Stimulated activated CD4-positive, alpha-beta T cell treated with anti-CD3 and anti-CD28 coated beads, TNF-alpha, amount 100 ng/mL, for 4 hours (primary cell): ENCODE measurements at places on chromosomes 16 and 17.

- no peak for DNase-seq
These were observed 797 bp upstream of the SNX11 start for GRCh38 chr17:48106802-48107136.

GRCh38 chr17:41917679-41918313, 955 bp downstream of the ACLY start:
- DNase-seq, result no peak

DNA sequence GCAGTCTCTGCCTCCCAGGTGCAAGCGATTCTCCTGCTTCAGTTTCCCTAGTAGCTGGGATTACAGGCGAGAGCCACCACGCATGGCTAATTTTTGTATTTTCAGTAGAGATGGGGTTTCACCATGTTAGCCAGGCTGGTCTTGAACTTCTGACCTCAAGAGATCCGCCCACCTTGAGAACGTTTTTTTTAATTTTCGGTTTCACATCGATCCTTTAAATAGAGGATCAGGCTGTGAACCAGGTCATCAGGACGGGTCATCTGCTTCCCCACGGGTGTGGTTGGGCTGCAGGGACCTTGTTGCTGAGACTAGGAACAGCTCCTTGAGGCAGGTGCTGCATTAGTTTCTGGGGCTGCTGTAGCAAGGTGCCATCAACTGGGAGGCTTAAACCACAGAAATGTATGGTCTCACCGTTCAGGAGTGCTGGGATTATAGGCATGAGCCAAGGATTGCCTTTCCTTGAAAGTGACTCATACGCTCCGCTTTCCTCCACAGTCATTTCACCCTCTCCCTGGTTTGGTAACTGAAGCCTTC, 7.9 kb upstream of the NAGPA start:
- no peak for DNase-seq

DNA sequence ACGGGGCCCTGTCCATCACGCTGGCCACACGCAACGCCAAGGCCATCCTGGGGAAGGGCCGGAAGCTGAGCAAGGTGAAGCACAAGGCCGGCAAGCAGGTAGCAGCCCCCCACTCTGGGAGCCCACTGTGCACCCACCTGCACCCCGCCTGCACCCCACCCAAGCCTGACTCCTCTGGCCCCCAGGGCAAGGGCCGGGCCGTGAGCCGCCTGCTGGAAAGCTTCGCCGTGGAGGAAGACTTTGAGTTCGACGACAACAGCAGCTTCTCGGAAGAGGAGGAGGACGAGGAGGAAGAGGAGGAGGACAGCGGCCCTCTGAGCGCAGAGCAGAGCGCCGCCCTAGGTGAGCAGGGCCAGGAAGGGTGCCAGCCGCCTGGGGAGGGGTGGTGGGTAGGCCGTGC, 54.0 kb downstream of the ACTG1 start:
- no peak for DNase-seq

DNA sequence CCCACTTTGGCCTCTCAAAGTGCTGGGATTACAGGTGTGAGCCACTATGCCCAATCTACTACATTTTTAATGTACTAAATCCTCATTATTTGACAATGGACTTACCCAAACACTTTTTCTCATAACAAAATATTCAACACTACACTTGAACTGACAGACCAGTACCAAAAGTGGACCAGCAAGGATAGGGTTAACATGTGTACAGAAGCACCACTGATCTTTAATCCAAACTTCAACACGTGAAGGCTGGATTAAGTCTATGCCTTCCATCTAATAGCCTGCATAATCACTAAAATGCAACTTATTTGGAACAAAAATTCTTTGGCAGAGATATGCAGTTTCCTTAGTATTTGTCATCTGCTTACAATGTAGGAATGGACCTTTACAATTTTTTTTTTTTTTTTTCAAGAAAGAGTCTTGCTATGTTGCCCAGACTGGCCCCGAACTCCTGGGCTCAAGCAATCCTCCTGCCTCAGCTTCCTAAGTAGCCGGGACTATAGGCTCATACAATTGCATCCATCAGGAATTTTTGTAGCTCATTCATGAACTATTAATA, 60.0 kb upstream of the BCAR1 start:
- no peak for DNase-seq

GRCh38 chr16:86298758-86299134, 211.6 kb upstream of the FOXF1 start:
- no peak for DNase-seq

GRCh38 chr17:22266231-22266630, 573.9 kb downstream of the KCNJ18 start:
- no peak for DNase-seq

DNA sequence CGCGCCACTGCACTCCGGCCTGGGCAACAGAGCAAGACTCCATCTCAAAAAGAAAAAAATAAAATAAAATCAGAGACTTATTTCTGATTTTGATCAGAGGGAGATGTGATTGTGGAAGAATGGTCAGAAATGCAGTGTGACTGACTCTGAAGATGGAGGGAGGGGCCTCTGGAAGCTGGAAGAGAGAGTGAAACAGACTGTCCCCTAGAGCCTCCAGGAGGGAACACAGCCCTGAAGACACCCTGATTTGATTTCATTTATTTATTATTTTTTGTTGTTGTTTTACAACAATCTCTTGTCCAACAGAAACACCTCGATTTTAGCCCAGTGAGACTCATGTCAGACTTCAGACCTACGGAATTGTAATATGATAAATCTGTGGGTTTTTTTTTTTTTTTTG, 26.1 kb downstream of the BCL7C start:
- no peak for DNase-seq

DNA sequence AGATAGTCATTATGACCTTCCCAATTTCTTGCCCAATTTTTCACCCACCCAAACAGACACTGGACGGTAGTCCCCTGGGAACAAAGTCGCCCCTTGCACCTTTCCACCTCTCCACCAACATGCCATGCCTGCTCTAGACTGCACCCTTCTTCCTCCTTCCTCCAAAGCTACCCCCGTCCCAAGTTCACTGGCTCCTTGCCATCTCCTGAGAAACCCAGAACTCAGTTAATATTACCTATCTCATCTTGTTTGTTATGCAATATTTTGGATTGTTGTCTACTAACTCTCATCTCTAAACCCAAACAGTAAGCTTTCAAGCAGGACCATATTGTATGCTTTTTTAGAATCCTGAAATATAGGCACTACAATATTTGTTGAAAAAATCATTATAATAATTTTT, 63.3 kb downstream of the USP31 start:
- DNase-seq, result no peak

DNA sequence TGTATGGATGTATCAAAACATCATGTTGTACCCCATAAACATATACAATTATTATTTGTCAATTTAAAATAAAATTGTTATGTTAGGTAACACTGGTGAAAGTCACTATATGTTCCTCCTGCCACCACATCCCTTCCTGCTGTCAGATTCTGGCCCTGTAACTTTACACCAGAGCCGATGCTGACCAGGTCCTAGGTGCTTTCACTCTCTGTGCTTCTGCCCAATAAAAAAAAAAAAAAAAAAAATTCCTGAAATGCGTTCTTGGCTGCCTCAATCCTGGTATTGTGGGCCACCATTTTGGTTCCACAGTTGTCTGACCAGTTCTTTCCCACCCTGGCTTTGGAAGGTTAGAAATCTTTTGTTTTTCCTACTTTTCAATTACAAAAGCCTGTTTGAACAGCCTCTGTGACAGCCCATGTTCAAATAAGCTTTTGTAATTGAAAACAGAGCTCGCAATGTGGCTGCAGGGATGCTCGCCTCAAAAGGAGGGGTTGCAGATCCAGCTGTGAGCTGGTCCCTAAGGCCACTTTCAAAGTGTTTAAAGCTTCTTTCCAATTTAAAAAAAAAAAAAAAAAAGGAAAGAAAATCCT, 831.0 kb upstream of the EEF2KMT start:
- DNase-seq, result no peak

- no peak for DNase-seq
These were observed at the start of gene NRN1L for GRCh38 chr16:67884684-67885083. NRN1L (plus strand) TSS chr16:67884885; CDS start chr16:67884904, 19 bp downstream.

DNA sequence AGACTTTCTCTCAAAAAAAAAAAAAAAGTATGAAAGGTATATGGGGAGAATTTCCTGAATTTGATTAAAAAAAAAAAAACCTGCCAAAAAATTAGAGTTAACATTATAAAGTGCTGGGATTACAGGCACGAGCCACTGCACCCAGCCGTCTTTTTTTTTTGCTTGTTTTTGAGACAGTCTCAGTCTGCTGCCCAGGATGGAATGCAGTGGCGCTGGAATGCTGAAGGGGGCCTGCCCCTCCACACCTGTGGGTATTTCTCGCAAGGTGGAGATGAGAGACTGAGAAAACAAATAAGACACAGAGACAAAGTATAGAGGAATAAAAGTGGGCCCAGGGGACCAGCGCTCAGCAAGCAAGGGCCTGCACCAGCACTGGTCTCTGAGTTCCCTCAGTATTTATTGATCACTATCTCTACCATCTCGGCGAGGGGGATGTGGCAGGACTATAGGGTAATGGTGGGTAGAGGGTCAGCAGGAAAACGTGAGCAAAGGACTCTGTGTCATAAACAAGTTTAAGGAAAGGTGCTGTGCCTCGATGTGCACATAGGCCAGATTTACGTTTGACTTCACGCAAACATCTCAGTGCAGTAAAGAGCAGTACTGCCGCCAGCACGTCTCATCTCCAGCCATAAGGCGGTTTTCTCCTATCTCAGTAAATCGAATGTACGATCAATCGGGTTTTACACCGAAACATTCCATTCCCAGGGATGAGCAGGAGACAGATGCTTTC, 117.2 kb downstream of the GOSR1 start:
- no peak for DNase-seq

GRCh38 chr17:296906-297690, 55.5 kb downstream of the RPH3AL start:
- DNase-seq, result no peak

DNA sequence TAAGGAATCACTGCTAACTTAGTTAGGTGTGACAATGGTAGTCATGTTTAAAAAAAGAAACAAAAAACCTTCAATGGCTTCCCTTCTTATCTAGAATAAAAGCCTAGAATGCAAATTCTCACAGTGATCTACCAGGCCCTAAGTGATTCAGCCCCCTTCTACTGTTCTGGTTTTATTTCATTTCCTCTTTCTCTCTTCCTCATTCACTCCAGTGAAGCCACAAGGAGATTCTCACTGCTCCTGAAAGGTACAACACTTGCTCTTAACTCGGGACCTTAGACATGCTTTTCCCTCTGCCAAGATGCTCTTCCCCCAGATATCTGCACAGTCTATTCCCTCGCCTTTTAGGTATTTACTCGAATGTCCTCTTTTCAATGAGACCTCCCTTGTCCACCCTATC, 3.7 kb downstream of the PIGS start:
- no peak for DNase-seq

DNA sequence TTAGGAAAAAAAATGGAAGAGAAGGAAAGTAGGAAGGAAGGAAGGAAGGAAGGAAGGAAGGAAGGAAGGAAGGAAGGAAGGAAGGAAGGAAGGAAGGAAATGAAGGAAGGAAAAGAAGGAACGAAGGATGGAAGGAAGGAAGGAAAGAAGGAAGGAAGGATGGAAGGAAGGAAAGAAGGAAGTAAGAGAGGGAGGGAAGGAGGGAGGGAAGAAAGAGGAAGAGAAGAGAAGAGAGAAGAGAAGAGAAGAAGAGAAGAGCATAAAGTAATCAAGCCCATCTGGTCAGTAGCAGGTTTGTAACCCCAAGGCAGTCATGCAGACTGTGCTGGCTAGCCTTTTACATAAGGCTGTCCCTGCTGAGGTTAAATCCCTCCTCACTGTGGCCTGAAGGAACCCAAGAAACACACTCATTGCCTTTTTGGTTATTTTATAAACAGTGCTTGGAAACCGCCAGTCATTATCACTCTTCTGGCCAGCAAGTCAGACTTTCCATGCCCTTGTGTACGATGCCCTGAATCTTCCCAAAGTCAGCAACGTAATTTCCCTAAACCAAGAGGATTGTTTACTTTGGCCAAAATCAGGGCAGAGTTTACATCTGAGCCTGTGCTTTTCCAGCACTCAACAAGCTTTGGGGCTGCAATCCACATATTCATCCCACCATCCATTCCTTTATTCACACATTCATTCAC, 409.6 kb upstream of the MAF start:
- DNase-seq, result no peak

- no peak for DNase-seq
These were observed 47.5 kb downstream of the RNF213 start for GRCh38 chr17:80307994-80308691.

- no peak for DNase-seq
These were observed 52.6 kb downstream of the RNF213 start for GRCh38 chr17:80313160-80313829.

DNA sequence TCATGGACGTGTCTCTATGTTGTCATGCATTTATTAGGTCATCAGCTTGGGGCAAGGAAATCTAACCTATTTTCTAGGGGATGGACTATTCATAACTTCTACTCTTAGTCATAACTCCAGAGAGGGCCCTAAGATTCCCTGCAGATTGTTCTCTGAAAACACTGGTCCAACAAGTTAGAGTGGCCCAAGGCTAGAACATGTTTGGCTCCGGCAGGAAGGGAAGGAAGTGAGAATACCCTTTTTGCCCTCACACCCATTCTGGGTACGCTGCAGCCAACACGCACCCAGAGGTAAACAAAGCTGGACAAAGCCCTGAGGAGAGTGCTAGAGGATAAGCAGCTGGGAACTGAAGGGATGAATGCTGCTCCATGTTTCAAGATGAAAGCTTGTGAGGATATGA, 9.9 kb downstream of the C16orf86 start:
- no peak for DNase-seq

DNA sequence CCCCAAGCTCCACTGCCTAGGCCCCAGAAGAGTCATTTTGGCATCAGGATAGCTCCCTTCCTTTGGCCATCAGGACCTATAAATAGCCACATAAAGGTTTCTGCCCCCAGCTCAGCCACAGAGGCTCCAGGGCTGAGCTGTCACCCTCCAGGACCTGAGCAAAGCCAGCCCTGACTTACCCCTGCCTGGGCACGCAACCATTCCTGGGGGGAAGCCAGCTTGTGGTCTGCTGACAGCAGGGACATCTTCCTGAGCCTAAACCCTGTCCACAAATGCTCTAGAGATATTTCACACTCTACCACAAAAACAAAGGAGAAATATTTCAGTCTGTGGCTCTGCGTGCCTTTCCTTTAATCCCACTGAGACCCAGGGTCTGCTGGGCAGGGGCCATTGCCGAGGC, 123.7 kb upstream of the CCL2 start:
- no peak for DNase-seq

DNA sequence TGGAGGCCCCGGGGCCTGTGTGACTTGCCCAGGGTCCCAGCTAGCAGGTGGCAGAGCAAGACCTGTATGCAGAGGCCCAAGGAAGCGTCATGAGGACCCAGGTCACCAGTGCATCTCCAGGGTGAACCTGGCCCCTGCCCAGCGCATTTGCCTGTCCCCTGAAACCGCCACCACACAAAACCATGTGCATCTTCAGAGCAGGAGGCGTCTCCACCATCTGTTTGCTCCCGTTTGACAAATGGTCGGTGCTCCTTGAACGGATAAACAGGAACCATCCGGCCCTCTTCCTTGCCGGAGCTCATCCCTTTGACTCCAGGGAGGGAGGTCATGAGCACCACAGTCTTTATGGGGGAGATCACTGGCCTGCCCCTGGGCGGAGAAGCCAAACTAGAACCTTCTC, 62.5 kb downstream of the JPH3 start:
- DNase-seq, result no peak

GRCh38 chr16:65121870-65122723, at the start of gene CDH11:
CDH11 (minus strand) TSS chr16:65122063; CDS start chr16:65004869, 117,194 bp downstream.
- no peak for DNase-seq

- DNase-seq, result no peak
These were observed 70.6 kb downstream of the CYB5B start for GRCh38 chr16:69494991-69495392.
